NCI-H1417 treated with DMSO at 0.1 percent for 48 hours (cell line): ENCODE measurements at places on chromosomes 3 and 15.

GRCh38 chr3:16551342-16551976 lies 38.0 kb upstream of the RFTN1 start:
- DNase-seq, result no peak

DNA sequence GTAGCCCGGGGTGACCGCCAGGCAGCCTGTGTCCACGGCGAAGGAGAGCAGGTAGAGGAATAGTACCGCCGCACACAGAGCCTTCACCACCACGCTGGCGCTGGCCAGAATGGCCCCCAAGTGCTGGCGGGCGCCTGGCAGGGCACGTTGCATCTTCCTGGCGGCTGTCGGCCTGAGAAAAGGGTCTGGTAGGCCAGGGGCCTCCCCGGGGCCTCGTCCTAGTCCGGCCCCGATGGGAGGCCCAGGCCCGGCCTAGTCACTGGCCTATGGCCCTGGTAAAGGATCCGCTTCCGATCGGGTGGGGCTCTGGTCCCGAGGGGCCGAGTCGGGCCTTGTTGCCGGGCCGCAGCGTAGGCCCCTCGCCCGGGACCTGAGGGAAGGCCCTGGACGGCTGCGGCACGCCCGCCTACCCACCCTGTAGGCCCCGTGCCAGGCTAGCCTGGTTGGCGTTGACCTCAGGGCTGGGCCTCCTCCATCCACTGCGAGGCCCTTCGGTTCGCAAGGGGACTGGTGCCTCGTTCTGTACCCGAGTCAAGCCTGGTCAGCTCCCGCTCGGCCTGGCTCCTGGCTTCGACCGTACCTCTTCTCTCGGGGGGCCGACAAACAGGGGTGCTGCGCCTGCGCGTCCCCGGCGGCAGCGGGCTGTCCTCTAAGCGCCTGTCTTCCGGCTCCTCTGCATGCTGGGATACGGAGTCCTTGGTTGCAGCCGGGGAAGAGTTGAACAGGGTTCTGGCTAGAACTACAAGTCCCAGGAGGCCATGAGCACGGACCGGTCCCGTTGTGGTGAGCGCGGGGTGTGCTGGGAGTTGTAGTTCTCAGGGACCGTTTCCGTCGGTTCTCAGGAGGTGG lies at the start of gene TMEM115:
TSS of gene TMEM115 (minus strand) at position 611 of the 849 bp plus-strand sequence. CDS start at position 153, 458 bp downstream.
- peak; percentile 89 for DNase-seq

DNA sequence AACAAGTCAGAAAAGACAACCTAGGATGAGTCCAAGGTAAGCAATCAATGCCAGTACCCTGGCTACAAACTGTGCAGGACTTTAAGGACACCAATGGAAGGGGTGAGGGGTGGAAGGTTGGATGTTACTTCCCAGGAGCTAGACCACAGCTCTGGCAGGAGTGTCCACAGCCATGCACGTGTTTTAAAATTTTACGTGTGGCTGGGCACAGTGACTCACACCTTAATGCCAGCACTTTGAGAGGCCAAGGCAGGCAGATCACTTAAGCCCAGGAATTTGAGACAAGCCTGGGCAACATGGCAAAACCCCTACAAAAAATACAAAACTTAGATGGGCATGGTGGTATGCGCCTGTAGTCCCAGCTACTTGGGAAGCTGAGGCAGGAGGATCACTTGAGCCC lies 14.7 kb upstream of the HDC start:
- DNase-seq, result no peak

- no peak for DNase-seq
Measured at GRCh38 chr3:194176274-194176991, 40.5 kb downstream of the HES1 start.

DNA sequence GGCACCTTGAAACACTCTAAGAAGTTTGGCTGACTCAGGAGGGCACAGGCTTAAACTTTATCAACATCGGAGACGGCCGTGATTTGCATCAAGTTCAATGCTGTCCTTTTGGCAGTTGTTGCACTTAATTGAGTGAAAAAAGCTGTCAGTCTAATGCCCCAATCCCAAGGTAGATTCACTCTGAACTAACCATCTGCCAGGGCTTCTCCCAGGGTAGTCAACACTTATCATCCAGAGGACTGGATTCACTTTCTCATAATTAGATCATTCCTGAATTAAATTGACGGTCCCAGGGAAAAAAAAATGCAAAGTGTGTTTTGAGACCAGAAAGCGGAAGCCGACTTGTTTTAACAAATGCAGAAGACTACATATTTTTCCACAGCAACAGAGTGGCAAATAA lies 28.5 kb downstream of the RORA start:
- no peak for DNase-seq

GRCh38 chr15:37339437-37339836 lies 239.1 kb upstream of the MEIS2 start:
- DNase-seq, result no peak

DNA sequence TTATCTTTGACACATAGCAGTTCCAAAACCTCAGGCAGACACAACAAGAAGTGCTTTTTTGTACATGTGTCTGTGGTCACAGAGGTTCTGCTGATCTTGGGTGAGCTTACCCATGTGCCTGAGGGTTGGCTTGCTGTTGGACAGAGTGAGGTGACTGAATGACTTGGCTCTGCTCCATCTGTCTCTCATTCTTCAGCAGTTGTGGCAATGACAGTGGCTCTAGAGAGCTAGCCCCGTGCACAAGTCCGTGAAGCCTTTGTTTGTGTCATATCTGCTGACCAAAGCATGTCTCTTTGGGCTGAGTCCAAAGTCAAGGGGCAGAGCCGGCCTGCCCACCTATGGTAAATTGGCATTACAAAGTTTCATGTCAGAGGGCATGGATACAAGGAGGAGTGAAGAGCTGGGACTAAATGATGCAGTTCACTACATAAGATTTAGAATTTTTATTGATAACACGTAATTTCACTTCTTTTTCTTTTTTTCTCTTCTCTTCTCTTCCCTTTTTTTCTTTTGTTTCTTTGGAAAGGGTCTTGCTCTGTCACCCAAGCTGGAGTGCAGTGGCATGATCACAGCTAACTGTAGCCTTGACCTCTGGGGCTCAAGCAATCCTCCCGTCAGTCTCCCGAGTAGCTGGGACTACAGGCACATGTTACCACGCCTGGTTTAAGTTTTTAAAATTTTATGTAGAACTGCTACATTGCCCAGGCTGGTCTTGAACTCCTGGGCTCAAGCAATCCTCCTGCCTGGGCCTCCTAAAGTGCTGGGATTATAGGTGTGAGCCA lies 77.9 kb downstream of the ITPR1 start:
- no peak for DNase-seq
